Naive thymus-derived CD8-positive, alpha-beta T cell (primary cell): ENCODE measurements at places on chromosomes 1 and 21.

DNA sequence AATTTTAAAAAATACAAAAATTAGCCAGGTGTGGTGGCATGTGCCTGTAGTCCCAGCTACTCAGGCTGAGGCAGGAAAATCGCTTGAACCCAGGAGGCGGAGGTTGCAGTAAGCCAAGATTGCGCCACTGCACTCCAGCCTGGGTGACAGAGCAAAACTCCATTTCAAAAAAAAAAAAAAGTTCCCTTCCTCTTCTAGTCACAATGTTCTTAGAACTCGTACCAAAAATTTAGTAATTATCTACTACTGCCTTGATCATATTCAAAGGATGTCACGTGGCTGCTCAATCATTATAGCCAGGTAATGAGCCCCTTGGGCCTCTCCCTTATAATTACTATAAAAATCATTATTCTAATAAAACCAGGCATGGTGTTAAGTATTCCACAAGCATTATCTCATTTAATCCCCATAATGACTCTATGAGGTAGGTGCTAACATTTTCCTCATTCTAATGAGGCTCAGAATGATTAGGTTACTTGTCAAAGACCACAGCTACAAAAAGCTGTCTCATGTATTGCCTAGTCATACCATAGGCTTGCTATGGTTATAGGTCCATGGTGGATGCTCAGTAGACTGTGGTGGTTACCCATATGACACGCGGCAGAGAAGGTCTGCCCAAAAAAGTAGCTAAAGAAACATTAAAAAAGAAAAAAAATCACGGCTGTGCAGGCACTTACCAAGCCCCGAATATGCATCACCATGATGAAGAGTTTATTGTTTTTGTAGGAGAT, 15.5 kb upstream of the PPP1R15B start:
- no peak for DNase-seq

- DNase-seq, result no peak
These were observed 116.5 kb downstream of the PTPRU start for GRCh38 chr1:29352719-29353420.

GRCh38 chr1:65319141-65319540, 9.8 kb downstream of the DNAJC6 start:
- DNase-seq, result no peak

GRCh38 chr21:39022863-39023693, 160.2 kb downstream of the PSMG1 start:
- DNase-seq, result no peak

- no peak for DNase-seq
These were observed 34.0 kb upstream of the BACH1 start for GRCh38 chr21:29264721-29265120.

DNA sequence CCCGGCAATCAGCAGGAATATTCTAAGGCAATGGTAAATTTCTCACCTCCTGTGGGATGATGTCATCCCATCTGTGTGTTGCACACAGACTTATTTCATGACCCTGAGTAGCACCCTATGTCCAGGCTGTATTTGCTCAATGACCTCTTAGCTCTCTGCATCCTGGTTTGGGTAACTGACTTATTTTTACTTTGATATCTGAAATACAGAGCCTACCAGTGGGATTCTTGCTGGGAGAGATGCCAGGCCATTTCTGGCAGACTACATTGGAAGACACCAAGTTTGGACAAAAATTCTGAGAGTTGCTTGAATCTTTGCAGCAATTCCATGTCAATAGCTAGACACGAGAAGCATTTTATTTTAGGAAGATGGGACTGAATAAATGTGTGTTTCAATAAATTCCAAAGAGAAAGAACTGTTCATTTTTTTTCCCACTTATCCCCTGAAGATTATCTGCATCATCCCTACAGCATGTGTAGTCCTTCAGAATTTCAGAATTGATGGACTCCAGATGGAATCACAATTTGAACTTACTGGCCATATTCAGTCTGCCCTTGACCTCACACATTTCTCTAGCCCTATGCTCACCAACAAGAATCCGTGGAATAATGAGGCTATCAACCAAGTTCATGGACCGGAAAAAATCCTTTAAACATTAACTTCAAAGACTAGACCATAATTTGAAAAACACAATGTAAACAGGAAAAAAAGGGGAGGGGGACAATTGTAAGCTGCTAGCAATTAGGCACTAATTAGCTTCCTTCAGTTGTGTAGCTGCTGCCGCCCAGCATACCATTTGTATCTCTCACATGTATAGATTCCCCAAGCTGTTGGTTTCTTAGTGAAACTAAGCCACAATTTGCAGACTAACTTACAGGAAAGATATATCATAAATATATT, 226.5 kb downstream of the HMCN1 start:
- DNase-seq, result no peak

DNA sequence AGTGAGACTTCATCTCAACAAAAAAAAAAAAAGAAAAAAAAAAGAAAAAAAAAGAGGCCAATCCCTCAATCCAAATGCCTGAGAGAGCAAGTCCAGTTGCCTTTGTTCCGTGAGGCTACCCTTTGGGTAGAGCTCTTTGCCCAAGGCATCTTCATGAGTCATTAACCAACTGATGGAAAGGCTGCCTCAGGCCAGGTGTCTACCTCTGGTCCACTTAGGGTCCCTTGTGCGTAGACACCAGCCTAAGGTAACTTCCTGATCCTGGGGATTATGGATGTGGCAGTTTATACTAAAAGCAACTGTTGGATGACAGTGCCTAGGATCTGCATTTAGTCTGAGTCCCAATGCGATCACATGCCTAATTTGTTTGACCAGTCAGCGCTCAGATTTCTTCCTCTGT, 20.7 kb upstream of the ZNF326 start:
- no peak for DNase-seq

- DNase-seq, result no peak
These were observed 7.1 kb upstream of the DIRAS3 start for GRCh38 chr1:68057564-68057963.

DNA sequence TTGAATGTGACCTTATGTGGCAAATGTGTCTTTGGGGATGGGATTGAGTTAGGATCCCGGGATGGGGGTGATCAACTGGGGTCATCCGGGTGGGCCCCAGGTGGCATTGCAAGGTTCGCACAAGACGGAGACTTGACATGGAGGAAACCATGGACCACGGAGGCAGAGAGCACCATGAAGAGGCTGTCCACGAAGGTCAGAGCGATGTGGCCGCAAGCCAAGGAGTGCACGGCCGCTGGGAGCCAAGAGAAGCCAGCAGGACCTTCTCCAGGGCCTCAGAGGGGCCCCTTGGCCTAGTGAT, 22.3 kb upstream of the COL18A1 start:
- no peak for DNase-seq

GRCh38 chr1:71950579-71950978, 331.8 kb downstream of the NEGR1 start:
- no peak for DNase-seq

- DNase-seq, result no peak
These were observed 42.2 kb downstream of the TNNT2 start for GRCh38 chr1:201335174-201335870.

GRCh38 chr1:181036107-181036836, 2.5 kb downstream of the MR1 start:
- no peak for DNase-seq

DNA sequence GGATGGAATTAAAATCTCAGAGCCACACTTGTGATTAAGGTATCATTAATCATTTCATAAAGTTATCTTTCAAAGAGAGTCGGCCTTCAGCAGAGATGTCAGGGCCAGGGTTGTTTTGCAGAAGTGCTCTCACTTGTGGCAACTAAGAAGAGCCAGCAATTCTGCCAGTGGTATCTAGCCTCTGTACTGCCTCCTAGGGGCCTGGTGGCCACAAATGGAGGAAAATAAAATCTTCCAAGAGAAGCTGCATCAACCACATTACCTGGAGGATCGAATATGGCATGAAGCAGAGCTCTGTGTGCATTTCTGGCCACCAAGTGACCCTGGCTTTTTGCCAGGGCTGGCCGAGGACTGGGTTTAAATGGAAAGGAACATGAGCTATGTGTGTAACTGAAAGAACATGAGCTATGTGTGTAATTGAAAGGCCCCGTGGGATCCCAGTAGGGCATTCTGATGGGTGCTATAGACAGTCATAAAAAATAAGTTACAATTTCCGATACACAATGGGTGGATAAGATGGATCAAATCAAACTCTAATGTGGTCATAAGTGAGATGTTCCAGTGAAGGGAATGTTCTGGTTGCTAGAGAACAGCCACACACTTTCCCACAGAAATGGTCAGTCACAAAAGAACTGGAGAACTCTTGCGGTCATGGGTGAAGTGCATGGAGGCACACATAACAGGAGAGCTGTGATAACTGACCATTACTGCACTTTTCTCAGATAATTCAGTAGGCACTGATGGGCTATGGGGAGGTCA, 335.8 kb downstream of the CAMTA1 start:
- DNase-seq, result no peak
